ENCODE measurements at places on chromosomes 12 and 14.

DNA sequence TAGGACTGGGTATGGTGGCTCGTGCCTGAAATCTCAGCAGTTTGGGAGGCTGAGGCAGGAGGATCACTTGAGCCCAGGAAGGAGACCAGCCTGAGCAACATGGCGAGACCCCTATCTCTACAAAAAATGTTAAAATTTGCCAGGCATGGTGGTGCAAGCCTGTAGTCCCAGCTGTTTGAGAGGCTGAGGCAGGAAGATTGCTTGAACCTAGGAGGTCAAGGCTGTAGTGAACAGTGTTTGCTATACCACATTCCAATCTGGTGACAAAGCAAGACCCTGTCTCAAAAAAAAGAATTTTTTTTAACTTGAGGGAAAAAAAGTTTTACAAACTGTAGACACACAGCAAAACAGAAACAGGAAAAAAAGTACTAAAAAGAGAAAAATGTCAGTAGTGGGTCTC is 2.3 kb upstream of the MAP3K9 start:
- no peak for DNase-seq

- no peak for DNase-seq
Measured at GRCh38 chr12:78863482-78864402, 832 bp upstream of the SYT1 start.

DNA sequence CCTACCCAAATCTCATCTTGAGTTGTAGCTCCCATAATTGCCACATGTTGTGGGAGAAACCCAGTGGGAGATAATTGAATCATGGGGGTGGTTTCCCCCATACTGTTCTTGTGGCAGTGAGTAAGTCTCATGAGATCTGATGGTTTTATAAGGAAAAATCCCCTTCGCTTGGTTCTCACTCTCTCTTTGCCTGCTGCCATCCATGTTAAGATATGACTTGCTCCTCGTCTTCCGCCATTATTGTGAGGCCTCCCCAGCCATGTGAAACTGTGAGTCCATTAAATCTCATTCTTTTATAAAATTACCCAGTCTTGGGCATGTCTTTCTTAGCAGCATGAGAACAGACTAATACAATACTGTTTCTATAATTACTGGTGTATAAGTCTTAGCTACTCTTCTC is 6.5 kb upstream of the BCAT1 start:
- no peak for DNase-seq

- DNase-seq = no peak
Measured at GRCh38 chr12:113727651-113728061, 238.5 kb downstream of the RBM19 start.

GRCh38 chr12:129701631-129702101 is 202.2 kb downstream of the TMEM132D start:
- no peak for DNase-seq

DNA sequence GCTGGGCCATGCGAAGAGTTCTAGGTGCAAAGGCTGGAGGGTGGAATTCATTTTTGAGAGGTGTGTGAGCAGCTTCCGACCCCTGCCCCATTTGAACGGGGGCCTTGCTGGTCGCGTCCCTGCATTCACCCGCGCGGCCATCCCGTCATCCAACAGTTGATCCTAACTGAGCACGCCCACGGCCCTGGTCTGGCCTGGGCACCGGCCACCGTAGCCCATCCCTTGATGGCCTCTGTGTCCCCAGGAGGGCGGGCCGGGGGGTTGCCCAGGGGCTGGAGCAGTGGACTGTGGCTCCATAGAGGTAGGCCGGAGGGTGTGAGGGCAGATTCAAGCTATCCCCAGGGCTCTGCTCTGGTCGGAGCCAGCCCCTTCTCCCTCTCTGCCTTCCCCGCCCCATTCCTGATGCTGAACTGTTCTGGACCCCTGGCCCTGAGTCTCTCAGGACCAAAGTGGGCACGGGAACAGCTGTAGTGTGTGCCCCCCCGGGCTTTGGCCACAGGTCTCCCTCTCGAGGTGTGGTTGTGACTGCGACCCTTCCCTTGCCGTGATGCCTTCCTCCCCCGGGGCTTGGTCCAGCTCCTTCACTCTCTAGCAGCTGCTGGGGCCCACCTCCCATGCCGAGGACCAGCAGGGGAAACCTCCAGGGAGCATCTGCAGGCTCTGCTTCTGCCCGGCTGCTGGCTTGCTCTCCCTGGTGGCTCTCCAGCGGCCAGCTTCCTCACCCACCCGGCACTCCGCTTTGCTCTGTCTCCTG is 9.1 kb downstream of the MEG3 start:
- DNase-seq = no peak

DNA sequence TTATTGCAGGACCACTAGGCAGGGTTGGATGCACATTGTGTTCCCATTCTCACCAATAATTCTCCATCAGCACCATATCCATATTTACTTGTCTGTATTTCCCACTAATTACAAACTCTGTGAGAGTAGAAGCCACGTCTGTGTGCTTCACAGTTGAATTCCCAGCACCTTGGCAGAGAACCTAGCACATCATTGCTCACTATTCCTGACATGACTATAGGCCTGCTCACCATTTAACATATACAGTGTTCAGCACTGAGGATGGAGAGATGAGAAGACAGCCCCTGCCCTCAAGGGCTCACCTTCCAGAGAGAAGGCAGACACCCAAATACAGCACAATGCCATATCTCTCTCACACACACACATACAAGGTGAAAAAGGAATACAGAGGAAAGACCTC is 5.0 kb downstream of the DAD1 start:
- DNase-seq = no peak

Measured in stimulated activated CD8-positive, alpha-beta memory T cell treated with anti-CD3 and anti-CD28 coated beads, Interleukin-7, amount 100 ng/mL, for 24 hours (primary cell).